LNCaP clone FGC (cell line): ENCODE measurements at places on chromosomes 7 and 10.

GRCh38 chr10:132192076-132192975 lies 5.6 kb downstream of the DPYSL4 start:
- no peak for DNase-seq

DNA sequence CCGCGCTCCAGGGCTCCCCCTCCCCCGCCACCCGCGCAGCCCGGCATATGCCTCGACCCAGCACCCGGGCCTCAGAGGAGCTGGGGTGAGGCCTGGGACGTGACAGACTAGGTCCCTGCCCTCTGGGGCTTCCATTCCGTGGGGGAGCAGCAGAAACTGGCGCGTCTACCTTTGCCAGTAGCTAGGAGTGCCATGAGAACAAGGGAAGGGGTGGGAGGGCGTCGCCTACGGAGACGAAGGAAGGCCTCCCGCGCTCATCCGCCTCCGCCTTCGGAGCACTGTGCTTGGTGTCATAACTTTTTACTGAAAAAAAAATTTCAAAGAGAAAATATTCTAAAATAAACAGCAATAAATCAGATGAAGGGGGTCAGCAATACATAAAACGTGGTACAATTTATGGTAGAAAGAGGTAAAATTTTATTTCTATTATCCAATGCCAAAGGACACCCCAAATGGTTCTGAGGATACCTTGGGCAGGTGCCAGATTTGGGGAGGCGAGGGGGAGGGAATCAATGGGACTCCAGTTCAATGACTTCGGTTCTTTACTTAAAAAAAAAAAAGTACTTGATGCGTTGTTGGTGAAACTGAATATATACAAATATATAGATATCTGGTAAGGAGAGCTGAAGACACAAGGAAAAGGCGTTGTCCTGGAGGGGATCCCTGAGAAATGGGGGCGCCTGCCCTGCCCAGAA lies 35.1 kb upstream of the GRID1 start:
- DNase-seq, result no peak

DNA sequence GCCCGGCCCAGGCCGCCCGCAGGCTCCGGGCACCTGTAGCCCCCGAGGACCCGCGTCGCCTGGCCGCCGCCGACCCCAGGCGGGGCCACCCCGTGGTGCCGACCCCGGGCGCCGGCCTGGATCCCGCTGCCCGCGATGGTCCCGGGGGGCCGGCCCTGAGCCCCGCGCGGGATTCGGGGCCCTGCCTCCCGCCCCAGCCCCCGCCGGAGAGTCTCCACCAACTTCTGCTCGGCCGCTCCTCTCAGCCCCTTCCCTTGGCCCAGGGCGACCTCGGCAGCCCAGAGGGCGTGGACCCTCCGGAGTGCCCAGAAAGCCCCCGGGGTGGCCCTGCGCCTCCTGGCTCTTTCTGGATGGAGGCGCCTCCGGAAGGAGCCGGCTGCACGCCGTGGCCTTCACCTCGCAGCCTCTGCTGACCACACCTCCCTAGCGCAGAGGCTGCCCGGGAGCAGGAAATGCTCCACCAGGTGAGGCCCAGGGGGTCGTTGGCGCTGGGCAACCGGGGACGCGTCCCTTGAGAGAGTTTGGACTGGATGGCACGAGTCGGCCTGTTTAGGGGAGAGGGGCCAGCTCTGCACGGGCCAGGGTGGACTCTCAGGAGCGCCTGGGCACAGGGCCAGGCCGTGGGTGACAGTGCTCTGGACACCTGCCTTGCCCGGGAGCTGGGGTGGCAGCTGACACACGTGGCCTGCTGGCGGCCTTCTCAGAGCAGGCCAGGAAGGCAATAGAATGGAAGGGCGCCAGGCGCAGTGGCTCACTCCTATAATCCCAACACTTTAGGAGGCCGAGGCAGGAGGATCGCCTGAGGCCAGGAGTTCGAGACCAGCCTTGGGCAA lies 529 bp downstream of the ZNF853 start:
- DNase-seq, result no peak

GRCh38 chr10:132303361-132304115 lies 4.2 kb downstream of the STK32C start:
- no peak for DNase-seq

- DNase-seq, result no peak
These were observed 94.8 kb downstream of the CHN2 start for GRCh38 chr7:29289156-29290021.

GRCh38 chr7:156496363-156496769 lies 144.2 kb upstream of the RNF32 start:
- DNase-seq, result no peak

GRCh38 chr10:132904181-132904813 lies 38.1 kb downstream of the CFAP46 start:
- no peak for DNase-seq

GRCh38 chr7:91405092-91405788 lies 141.0 kb downstream of the FZD1 start:
- no peak for DNase-seq

- DNase-seq, result no peak
These were observed 106.6 kb upstream of the CTBP2 start for GRCh38 chr10:125266966-125267365.

GRCh38 chr10:6590100-6590499 lies 10.0 kb upstream of the PRKCQ start:
- DNase-seq, result no peak

DNA sequence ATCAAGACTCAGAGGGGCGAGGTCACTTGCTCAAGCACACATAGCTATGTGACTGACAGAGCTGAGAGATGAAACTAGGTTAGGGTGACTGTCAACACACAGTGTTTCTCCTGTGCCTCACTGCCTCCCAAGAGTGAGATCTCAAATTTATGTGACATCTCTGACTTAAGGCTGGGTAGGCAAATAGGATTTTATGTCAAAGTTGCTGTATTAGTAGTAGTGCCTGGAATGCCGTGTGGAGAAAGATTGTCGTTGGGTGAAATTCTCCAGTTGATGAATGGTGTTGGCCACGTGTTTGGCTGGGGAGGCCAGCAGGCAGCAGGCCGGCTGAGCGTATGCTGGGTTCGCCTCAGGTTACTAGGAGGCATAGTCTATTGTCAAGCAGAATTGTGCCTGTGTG lies 148.3 kb upstream of the BMPER start:
- DNase-seq, result no peak
